ENCODE measurements at places on chromosomes 4 and X. TPM values are rescaled to one million over a fixed set of nuclear protein-coding genes. Genes with fewer than 3 reads are reported as not detected.

The ZNF732 gene
- not detected for total RNA-seq

The AR gene
- 0.02 TPM for total RNA-seq

The PAGE3 gene
- total RNA-seq: not detected

The MYOZ2 gene
- not detected for total RNA-seq

The NAP1L3 gene
- total RNA-seq: not detected

The BEND4 gene
- total RNA-seq: 0.05 TPM

The MAGEB6 gene
- total RNA-seq: not detected

The ERCC6L gene
- 12.5 TPM for total RNA-seq

The MAB21L2 gene
- total RNA-seq: not detected

The GAGE12F gene
- not detected for total RNA-seq

The SEPSECS gene
- 10.6 TPM for total RNA-seq

The GNL3L gene
- 60.2 TPM for total RNA-seq

The TLR1 gene
- total RNA-seq: 1.4 TPM

The NEIL3 gene
- 18.1 TPM for total RNA-seq

The FTSJ1 gene
- 64.9 TPM for total RNA-seq

The NDST3 gene
- not detected for total RNA-seq

The CACNA1F gene
- not detected for total RNA-seq

The CITED1 gene
- 2.8 TPM for total RNA-seq

The NMU gene
- total RNA-seq: 81.1 TPM

The TEX11 gene
- 0.10 TPM for total RNA-seq

The STK32B gene
- total RNA-seq: not detected

The POU3F4 gene
- not detected for total RNA-seq

The MAGEC3 gene
- not detected for total RNA-seq

The CT47B1 gene
- total RNA-seq: not detected

The SLITRK4 gene
- not detected for total RNA-seq

The REELD1 gene
- total RNA-seq: 0.25 TPM

The VSIG1 gene
- total RNA-seq: 0.07 TPM

The PIGA gene
- 12.7 TPM for total RNA-seq

The MMRN1 gene
- 0.12 TPM for total RNA-seq

The TMEM35A gene
- total RNA-seq: not detected

The HSFX1 gene
- 0.44 TPM for total RNA-seq

The SLC9B1 gene
- 0.74 TPM for total RNA-seq

The ABCD1 gene
- 7.1 TPM for total RNA-seq

The MAGEA11 gene
- total RNA-seq: not detected

The IL3RA gene
- not detected for total RNA-seq

The MAPK10 gene
- 0.52 TPM for total RNA-seq

The EXOC1L gene
- not detected for total RNA-seq

The NSUN7 gene
- 0.07 TPM for total RNA-seq

The SNCA gene
- total RNA-seq: 1.0 TPM

The ADAMTS3 gene
- not detected for total RNA-seq

The SLC10A6 gene
- total RNA-seq: not detected

The PTTG2 gene
- total RNA-seq: not detected

The CYLC1 gene
- not detected for total RNA-seq

The INPP4B gene
- 14.3 TPM for total RNA-seq

The HHIP gene
- total RNA-seq: not detected

The FAT1 gene
- total RNA-seq: 676 TPM

The MGST2 gene
- total RNA-seq: 24.3 TPM

The MSX1 gene
- total RNA-seq: 59.9 TPM

The TRPC5OS gene
- 0.07 TPM for total RNA-seq

The RAB40A gene
- not detected for total RNA-seq

The ADH1A gene
- not detected for total RNA-seq

The TEX13B gene
- total RNA-seq: not detected

The ENPEP gene
- 4.5 TPM for total RNA-seq

The SUPT20HL2 gene
- total RNA-seq: not detected

The ACE2 gene
- total RNA-seq: not detected

The CCDC110 gene
- 2.7 TPM for total RNA-seq

The MAN2B2 gene
- total RNA-seq: 18.0 TPM

The PHOX2B gene
- not detected for total RNA-seq

All from HCT116 (cell line).